ENCODE measurements at places on chromosomes 4 and X.

GRCh38 chr4:142021181-142021580, 384.8 kb downstream of the IL15 start:
- no peak for DNase-seq
- H3K27me3 ChIP-seq = no peaks in the 10 kb centered on the region
- H3K36me3 ChIP-seq = no peaks in the 10 kb centered on the region
- H3K4me1 ChIP-seq = peaks cover 21% of the 10 kb centered on the region
- no peak overlapping the region for H3K4me3 ChIP-seq
- no peak overlapping the region for H3K27ac ChIP-seq

GRCh38 chrX:132692526-132692925, 203.7 kb upstream of the MBNL3 start:
- H3K36me3 ChIP-seq = no peaks in the 10 kb centered on the region
- no peak for DNase-seq
- H3K27me3 ChIP-seq = no peaks in the 10 kb centered on the region

- DNase-seq = no peak
- no peak overlapping the region for H3K4me3 ChIP-seq
- no peaks in the 10 kb centered on the region for H3K27me3 ChIP-seq
- H3K27ac ChIP-seq = no peak overlapping the region
Observed at GRCh38 chr4:74402692-74403456, 37.9 kb downstream of the EREG start.

DNA sequence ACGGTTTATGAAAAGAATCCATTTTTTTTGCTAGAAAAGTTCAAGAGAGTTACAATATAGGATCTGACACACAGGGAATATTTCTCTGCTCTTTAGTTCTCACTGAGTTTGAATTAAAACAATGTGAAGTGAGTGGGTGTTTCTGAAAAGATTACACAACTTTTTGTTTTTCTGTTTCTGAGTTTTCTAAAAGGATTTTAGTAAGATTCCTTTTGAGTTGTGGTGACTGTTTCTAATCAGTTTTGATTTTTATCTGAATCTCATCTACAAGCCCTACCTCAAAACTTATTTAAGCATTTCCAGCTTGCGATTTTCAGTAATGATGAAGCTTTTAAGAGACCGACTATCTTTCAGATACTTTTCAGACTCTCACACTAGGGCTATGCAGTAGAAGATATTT, 141.7 kb downstream of the GPAT3 start:
- no peaks in the 10 kb centered on the region for H3K36me3 ChIP-seq
- H3K4me1 ChIP-seq = no peaks in the 10 kb centered on the region
- no peak overlapping the region for H3K27ac ChIP-seq

DNA sequence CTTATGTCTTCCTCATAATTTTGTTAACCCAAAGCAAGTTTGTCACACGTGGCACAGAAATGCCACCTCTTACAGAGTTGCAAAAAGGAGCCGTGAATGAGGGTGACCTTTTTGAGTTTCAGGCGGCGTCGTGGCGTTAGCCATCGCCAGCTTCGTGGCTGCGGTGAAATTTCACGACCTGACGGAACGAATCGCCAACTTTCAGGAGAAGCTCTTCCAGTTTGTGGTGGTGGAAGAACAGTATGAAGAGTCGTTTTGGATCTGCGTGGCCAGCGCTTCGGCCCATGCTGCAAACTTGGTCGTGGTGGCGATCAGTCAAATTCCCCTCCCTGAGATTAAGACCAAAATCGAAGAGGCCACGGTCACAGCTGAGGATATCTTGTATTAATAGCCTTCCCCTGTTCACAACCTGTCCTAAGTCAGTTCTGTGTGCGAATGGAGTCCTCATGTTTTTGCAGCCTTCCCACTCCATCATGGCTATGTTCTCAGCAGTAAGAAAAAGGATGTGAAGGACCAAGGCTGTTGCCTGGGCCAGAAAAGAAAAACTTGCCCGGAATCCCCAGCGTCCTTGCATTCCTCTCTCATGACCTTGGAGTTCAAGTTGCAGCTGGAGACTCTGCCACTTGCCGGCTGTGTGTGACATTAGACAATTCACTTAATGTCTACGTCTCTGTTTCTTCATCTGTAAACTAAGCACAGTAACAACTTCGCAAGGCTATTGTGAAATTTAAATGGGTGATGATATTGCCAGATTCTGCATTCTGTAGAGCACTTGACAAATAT, 11.9 kb downstream of the CLRN2 start:
- no peaks in the 10 kb centered on the region for H3K36me3 ChIP-seq
- no peaks in the 10 kb centered on the region for H3K4me1 ChIP-seq
- no peak overlapping the region for H3K27ac ChIP-seq
- DNase-seq = no peak
- H3K4me3 ChIP-seq = no peak overlapping the region
- no peaks in the 10 kb centered on the region for H3K27me3 ChIP-seq

DNA sequence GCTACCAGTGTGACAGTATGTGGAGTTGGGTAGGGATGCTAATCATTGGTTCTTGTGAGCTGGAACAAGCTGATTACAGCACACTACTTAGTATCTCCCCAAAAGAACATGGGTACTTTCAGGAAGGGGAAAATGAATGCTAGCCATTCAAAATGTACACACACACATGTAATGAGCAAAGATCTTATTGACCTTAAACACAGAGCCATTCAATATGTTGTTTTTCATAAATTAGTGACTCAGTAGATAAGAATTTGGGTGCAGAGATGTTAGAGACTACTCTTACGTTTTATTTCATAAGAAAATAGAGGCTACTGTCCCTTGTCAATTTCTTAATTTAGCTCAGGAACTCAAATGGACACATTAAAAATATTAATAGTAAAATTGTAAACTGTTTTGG, 509.5 kb upstream of the ATOH1 start:
- no peak overlapping the region for H3K27ac ChIP-seq
- no peak for DNase-seq
- H3K27me3 ChIP-seq = no peaks in the 10 kb centered on the region

DNA sequence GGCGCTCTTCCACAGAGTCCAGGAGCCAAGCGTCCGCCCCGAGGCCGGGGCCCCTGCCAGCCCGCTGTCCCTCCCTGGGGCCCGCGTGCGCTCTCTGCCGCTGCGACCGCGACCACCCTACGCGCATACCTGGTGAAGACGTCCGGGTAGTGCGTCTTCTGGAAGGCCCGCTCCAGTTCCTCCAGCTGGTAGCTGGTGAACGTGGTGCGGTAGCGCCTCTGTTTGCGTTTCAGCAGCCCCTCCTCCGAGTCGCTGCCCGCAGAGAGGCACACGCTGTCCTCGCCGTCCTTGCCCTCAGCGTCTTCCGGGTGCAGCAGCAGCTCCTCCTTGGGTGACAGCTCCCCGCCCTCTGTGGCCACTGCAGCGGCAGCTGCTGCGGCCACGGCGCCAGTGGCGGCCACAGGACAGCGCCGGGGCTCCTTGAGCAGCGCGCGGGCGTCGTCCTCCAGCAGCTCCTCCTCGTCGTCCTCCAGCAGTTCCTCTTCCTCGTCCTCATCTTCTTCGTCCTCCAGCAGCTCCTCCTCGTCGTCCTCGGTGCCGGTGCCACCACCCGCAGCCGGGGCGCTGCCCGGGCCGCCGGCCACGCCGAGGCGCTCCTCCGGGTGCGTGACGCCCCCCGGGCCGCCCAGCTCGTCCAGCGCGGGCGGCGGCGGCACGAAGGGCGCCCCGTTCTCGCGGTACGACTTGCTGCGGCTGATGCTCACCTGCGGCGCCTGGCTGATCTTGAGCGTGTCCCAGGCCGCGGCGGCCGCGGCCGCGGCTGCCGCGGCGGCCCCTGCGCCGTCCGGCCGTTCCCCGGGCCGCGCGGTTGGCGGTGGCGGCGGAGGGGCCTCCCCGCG, 2.8 kb downstream of the ARX start:
- no peaks in the 10 kb centered on the region for H3K27me3 ChIP-seq
- H3K27ac ChIP-seq = no peak overlapping the region
- no peaks in the 10 kb centered on the region for H3K36me3 ChIP-seq
- DNase-seq = no peak
- H3K4me1 ChIP-seq = peaks cover 11% of the 10 kb centered on the region
- no peak overlapping the region for H3K4me3 ChIP-seq

- peaks cover 8% of the 10 kb centered on the region for H3K4me1 ChIP-seq
- no peaks in the 10 kb centered on the region for H3K36me3 ChIP-seq
- no peak overlapping the region for H3K27ac ChIP-seq
- H3K27me3 ChIP-seq = no peaks in the 10 kb centered on the region
- no peak for DNase-seq
Observed at GRCh38 chr4:47690611-47691010, 147.3 kb downstream of the CORIN start.

DNA sequence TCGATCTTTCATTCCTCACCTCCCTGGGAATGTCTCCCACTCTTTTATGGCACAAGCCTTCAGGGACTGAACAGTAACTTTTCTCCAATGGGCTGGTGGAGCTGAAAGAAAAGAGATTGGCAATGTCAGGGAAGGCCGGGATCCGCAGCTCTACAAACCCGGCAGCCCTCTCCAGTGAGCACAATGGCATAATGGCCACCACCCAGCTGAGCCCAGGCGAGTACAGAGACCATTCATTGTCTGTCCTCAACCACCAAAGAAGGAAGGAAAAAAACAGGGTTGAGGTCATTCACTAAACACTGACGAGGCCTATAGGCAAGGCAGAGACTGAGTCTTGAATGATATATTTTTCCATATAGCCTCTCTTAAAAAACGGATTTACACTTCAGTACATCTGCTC, 3.6 kb downstream of the GEMIN8 start:
- H3K4me3 ChIP-seq = no peak overlapping the region
- no peaks in the 10 kb centered on the region for H3K27me3 ChIP-seq
- H3K27ac ChIP-seq = no peak overlapping the region

GRCh38 chrX:48574270-48575266, at the start of gene RBM3:
RBM3 (plus strand) TSS chrX:48574484; CDS start chrX:48575181, 697 bp downstream.
- H3K4me1 ChIP-seq = peaks cover 30% of the 10 kb centered on the region
- H3K4me3 ChIP-seq = peak within 1 kb of the TSS; percentile 37
- no peaks in the 10 kb centered on the region for H3K27me3 ChIP-seq
- peak within 1 kb of the TSS; percentile 81 for H3K27ac ChIP-seq
- DNase-seq = peak; percentile 91

DNA sequence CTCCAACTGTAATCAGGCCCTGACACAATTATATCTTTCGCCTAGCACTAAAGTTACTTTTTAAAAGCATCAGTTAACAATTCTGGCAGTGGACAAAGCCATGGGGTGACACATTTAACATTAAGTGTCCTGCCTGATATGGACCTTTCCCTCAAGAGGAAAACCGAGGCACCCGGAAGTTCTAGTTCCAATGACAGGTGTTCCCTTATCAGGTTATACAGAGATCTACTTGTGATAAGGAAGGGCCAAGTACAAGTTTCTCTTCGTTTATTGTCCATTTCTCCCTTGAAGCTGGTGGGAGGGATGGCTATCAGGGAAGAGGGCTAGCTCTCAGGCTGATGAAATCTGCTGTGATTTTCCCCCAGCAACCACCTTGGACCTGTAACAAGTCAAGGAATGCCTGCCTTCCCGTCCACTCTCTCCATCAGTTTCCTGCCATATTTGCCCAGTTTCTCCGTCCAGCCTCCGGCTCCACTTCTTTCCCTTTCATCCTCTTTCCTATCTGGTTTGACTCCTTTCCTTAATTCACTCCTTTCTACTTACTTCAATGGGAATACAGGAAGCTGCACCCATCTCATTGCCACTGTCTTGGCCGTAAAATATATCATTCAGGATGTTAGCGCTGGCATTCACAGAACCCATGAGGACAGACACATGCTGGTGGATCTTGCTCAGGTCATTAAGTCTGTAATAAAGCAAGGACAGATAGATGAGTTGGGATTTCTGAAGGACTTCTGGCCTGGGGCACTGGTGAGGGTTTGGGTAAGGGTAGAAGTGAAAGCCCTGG, 95.0 kb downstream of the DGKK start:
- no peaks in the 10 kb centered on the region for H3K4me1 ChIP-seq

- DNase-seq = no peak
- H3K27ac ChIP-seq = no peak overlapping the region
- H3K27me3 ChIP-seq = no peaks in the 10 kb centered on the region
Observed at GRCh38 chr4:138488533-138488932, 246.4 kb upstream of the SLC7A11 start.

DNA sequence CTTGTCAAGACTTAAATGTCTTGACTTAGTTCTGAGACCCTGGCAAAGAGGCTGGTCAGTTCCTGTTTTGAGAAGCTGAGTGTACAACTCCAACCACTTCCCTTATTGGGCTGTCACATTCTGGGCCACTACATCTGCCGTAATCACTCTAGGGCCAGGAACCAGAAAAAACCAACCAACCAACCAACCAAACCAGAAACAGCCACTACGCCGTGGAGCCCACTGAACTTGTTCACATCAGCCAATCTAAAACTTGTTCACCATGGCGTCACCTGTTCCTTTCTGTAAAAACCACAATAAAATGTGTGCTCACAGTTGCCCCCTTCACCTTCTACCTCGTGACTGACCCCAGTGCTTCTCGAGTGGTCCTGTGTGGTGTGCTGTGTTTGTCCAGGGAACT, 107.3 kb downstream of the JADE1 start:
- H3K4me1 ChIP-seq = no peaks in the 10 kb centered on the region
- DNase-seq = no peak
- no peak overlapping the region for H3K4me3 ChIP-seq
- H3K27me3 ChIP-seq = no peaks in the 10 kb centered on the region
- H3K27ac ChIP-seq = no peak overlapping the region

DNA sequence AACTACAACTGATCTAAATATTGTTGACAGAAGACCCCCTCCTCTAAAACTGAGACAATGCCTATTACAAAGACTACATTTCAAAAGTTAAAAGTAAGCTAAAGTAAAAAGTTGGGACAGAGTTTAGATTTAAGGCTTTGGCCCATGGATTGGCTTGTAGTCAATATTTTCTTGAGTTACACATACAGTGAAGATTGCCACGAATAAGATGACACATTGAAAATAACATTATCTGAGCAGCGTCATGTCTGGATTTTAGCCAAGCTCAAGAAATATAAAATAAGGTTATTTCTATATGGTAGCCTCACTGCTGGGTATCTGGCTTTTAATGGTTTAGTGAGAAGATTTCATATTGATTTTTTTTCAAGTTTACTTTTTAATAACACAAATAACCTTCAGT, 266.2 kb upstream of the LDB2 start:
- H3K4me1 ChIP-seq = no peaks in the 10 kb centered on the region
- H3K36me3 ChIP-seq = no peaks in the 10 kb centered on the region
- DNase-seq = no peak
- H3K27ac ChIP-seq = no peak overlapping the region
- no peaks in the 10 kb centered on the region for H3K27me3 ChIP-seq

DNA sequence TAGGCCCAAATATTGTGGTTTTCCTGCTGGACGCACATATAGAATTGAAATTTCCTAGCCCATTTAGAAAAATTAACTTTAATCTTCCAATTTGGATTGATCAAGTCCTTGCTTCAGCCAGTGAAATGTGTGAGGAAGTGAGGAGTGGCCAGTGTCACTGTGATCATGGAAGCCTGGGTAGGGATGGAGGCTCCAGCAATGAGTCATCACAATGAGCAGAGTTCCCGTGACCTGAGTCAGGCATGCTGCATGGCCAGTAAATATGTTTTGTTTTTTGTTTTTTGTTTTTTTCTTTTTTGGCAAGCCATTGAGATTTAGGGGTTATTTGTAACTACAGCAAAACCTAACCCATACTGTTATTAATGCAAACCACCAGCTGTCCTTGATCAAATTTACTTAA, 52.1 kb downstream of the IDS start:
- no peak for DNase-seq
- no peaks in the 10 kb centered on the region for H3K4me1 ChIP-seq
- no peaks in the 10 kb centered on the region for H3K36me3 ChIP-seq
- H3K4me3 ChIP-seq = no peak overlapping the region

Data from body of pancreas (tissue), 4 donors.